Naive B cell (primary cell): ENCODE measurements at places on chromosomes 16 and 17. TPM values are rescaled to one million over a fixed set of nuclear protein-coding genes. Genes with fewer than 3 reads are reported as not detected.

The KREMEN2 gene
- 1.2 TPM for polyA plus RNA-seq

The TSPAN10 gene
- 0.92 TPM for polyA plus RNA-seq

GRCh38 chr16:89172171-89172527 is 601 bp downstream of the CDH15 start:
- DNase-seq: no peak
- no peaks in the 10 kb centered on the region for H3K27me3 ChIP-seq
- H3K27ac ChIP-seq: no peak overlapping the region
- H3K4me1 ChIP-seq: peaks cover 6% of the 10 kb centered on the region
- no peak overlapping the region for H3K4me3 ChIP-seq

The FKBP10 gene
- not detected for polyA plus RNA-seq

- H3K4me3 ChIP-seq: peak within 1 kb of the TSS; percentile 85
- peaks cover 20% of the 10 kb centered on the region for H3K4me1 ChIP-seq
- H3K36me3 ChIP-seq: no peaks in the 10 kb centered on the region
- H3K27ac ChIP-seq: peak within 1 kb of the TSS; percentile 74
- H3K27me3 ChIP-seq: no peaks in the 10 kb centered on the region
- DNase-seq: peak; percentile 68
Measured at GRCh38 chr17:19004421-19005136, at the start of gene FAM83G. TSS of gene FAM83G (minus strand) at chr17:19004764. CDS start at chr17:19004041, 723 bp downstream.

- no peaks in the 10 kb centered on the region for H3K27me3 ChIP-seq
- H3K4me1 ChIP-seq: peaks cover 5% of the 10 kb centered on the region
- no peaks in the 10 kb centered on the region for H3K36me3 ChIP-seq
- no peak for DNase-seq
- no peak overlapping the region for H3K4me3 ChIP-seq
Measured at GRCh38 chr17:58703137-58703915, 10.9 kb downstream of the RAD51C start.
